ENCODE measurements at places on chromosomes 12 and 14. TPM values are rescaled to one million over a fixed set of nuclear protein-coding genes. Genes with fewer than 3 reads are reported as not detected.

GRIP1 gene
- total RNA-seq = 38.4 TPM

DNA sequence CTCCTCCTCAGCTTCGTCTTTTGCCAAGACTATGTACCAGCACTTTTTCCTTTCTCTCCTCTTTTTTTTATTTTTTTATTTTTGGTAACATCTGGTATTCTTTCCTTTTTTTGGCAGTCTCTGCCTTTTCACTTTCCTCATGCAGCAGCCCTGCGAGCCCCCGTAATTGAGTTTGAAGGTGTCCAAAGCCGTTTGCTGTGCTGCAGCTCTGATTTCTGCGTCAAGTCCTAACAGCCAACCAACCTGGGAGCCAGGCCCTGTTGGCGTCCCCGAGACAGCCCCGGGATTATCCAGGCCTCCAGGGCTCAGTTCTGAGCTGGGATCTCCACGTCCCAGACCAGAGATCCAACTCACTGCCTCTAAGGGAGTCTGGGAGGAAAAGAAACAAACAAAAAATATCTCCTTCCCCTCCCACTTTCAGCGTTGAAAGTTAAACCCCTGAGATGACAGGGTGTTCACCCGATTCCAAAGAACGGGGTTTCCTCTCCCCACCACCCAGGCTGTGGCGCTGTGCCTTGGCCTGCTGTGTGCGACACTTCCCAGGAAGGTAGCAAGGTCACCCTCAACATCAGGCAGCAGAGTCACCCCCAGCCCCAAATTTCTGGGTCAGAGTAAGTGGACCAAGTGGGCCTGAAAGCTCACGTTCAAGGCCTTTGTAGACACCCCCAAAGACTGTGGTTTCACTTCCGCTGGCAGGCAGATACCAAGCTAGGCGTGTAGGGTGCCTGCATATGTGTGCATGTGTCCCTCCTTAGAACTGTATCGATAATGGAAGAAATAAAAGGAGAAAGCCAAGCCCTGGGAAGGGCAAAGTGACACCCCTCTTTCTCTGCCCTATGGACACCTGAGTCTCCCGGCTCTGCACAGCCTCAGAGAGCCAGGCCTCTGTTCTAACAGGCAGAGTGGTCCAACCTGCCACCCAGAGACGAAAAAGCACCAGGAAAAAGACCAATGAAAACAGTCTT lies 11.1 kb downstream of the BCL11B start:
- no peak for DNase-seq

CCDC38 gene
- not detected for total RNA-seq

- no peak for DNase-seq
These were observed 867 bp downstream of the C12orf42 start for GRCh38 chr12:103494734-103495468.

EIF2S3B gene
- total RNA-seq = 0.96 TPM

ADAM20 gene
- 0.23 TPM for total RNA-seq

RFX4 gene
- total RNA-seq = 52.1 TPM

- no peak for DNase-seq
These were observed 190.7 kb downstream of the MON2 start for GRCh38 chr12:62657363-62657632.

- DNase-seq = no peak
These were observed 87.2 kb downstream of the DDX51 start for GRCh38 chr12:132056951-132057350.

DNA sequence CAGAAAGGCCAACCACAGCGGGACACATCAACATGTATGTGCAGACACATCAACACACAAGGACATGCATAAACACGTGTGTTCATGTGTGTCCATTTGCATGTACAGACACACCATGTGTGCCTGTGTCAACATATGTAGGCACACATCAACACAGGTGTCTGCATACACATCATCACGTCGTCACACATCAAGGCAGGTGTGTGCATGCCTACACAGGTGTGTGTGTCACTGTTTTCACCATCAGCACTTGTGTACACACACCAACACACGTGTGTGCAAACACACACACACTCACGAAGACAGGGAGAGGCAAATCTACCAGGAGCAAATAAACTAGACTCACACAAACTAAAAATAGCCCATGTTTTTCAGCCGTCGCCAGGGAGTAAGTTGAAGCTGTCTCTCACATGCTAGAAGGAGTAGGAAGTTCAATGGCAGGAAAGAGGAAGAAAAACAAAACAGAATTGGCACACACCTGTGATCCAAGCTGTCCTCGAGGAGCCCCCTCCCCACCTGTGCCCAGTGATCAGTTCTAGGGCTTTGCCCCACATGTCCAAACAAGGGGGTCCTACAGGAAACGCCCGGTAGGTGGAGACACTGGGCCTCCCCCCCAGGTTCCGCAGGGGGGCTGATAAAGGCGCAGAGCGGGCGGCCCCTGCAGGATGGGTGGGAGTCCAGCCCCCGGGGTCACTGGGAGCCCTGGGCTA lies 7.4 kb downstream of the SCARB1 start:
- no peak for DNase-seq

DNA sequence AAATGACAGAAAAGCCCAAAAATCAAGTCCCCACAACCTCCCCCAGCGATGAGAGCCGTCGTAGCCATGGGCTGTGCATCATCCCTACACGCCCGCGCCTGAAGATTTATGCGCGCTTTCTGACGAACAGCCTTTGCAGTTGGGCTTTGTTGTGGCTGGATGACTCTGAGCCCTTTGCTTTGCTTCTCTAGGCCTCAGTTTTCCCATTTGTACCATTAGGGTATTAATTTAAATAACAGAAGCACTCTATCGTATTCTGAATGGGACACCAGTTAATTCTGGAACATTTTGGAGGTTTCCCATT lies 24.2 kb downstream of the SFSWAP start:
- no peak for DNase-seq

NFE2 gene
- not detected for total RNA-seq

DNA sequence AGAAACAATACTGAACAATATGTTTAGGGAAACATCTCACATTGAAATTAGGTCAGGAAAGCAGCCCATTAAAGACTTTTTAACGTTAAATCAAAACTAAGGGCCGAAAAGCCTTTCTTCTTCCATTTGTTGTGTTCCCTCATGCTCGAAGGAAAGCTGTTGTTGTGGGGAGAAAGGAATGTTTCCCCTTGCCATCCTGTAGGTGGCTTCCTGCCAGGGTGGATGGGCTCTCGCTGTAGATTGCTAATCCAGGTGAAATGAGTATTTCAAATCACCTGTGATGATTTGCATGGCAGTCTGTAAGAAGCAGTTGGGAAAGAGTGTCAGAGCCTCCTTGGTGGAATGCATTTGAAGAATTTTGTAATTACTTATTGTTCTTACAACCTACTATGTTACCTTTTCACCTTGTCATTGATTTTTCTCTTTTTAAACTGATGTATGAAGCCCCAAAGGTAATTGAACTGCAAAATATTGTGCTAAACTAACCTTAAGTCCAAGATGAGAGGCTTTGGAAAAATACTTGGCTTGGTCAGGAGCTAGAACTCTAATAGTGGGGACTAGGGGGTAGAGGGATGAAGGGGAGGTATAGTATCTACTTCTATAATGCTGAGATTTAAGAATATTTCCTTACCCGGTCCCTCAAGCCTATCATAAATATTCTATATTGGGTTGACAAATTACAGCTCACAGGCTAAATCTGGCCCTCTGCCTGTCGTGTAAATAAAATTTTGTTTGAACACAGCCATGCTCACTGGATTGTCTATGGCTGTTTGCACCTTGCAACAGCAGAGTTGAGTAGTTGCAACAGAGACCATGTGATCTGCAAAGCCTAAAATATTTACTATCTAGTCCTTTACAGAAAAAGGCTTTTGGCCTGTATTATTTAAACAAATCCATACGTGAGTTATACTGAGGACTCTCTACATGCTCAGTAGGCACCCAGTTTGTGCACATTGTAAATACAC lies 7.7 kb upstream of the DCP1B start:
- no peak for DNase-seq

CATSPERB gene
- total RNA-seq = not detected

HOXC4 gene
- total RNA-seq = 5.6 TPM

- no peak for DNase-seq
These were observed 72.8 kb upstream of the ZDHHC17 start for GRCh38 chr12:76690921-76691700.

- DNase-seq = no peak
These were observed 312.3 kb upstream of the E2F7 start for GRCh38 chr12:77377622-77378021.

DNA sequence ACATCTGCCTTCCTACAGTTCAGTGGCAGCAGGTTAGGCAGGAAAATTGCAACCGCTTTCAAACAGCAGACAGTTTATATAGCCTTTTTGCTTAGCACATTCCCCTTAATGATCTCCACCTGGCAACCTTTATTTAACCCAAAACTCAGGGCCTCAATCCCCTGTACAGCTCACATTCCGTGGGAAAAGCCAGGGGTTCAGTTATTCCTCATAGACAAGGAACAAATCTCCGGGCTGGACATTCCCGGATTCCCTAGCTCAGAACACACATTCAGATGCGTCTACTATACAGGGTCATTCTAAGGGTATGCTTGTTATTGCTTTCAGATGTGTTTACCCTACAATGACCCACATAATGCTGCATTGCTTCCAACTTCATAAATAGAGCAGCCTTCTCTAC lies 73.8 kb upstream of the DCN start:
- no peak for DNase-seq

BEST3 gene
- total RNA-seq = not detected

- DNase-seq = no peak
These were observed 299.7 kb downstream of the BCAT1 start for GRCh38 chr12:24649209-24649608.

DNA sequence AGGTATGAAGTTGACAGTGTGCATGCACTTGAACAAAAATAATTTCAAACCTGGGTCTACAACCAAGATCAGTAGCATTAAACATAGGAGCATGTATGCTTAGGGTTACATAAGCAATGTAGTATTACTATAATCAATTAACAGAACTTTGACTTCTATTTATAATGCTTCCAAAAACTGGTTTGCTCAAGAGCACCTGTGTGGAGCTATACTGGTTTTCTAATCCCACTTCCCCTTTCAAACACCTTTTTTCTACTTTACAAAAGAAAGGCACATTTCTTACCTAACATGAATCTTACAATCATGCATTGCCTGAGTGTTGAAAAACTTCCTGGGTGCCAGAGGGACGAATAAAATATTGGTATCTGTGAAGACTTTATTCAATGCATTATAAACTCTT lies 72.7 kb downstream of the EFCAB11 start:
- no peak for DNase-seq

NEMF gene
- 71.0 TPM for total RNA-seq

- DNase-seq = no peak
These were observed 1.8 kb upstream of the FRS2 start for GRCh38 chr12:69468237-69469026.

DNA sequence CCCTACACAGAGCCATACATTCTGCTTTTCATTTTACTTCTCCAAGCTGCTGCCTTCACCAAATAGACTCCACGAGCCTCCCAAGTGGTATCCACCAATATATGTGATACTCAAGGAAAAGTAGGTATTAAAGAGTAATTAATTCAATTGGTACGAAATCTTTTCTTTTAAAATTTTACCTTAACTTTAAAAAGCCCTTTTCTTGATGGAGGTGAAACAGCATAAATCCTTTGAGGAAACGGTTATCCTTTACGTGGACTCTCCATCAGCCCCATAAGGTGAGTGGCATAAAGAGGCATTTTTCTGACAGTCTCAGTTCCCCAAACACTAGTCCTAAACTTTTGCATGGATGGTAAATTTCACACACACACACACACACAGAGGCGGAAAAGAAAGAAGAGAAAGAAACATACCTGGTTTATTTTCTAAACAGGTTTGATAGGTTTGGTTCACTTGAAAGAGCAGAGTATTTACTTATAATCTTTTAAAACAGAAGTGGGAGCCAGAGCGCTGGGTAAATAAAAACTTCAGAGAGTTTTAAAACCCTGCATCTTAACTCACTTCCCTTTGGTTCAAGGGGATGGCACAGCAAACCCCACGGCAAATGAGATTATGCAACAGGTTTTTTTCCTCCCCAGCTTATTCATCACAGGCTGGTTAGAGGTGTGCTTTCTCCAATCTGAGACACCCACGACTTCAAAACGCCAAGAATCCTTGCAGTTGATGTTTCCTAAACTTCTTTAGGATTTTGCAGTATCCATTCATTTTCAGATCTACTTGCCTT lies 1.9 kb downstream of the DUSP16 start:
- no peak for DNase-seq

KRT3 gene
- not detected for total RNA-seq

LRTM2 gene
- total RNA-seq = not detected

DNA sequence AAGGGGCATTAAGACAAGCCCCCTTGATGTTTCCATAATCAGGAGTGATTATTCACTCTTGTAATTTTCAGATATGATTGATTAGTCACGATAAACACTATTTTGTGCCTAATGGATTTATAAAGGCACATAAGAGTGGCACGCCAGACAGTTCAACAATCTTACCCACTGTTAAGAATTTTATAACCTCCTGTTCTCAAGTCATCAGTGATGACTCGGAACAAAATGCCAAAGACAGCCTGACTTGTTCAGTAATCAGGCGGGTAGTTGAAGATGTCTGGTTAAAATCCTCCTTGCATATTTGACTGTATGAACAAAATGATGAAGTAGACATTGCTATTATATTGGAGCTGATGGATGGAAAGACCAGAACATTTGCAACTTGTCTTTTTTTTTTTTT lies 212.1 kb upstream of the RMST start:
- DNase-seq = no peak

- no peak for DNase-seq
These were observed 23.4 kb downstream of the PLEKHG3 start for GRCh38 chr14:64727551-64728071.

GRCh38 chr12:80714055-80714454 lies 2.7 kb upstream of the MYF5 start:
- no peak for DNase-seq

GRCh38 chr12:91267039-91267438 lies 84.4 kb upstream of the DCN start:
- DNase-seq = no peak

KLRC2 gene
- total RNA-seq = not detected

DNA sequence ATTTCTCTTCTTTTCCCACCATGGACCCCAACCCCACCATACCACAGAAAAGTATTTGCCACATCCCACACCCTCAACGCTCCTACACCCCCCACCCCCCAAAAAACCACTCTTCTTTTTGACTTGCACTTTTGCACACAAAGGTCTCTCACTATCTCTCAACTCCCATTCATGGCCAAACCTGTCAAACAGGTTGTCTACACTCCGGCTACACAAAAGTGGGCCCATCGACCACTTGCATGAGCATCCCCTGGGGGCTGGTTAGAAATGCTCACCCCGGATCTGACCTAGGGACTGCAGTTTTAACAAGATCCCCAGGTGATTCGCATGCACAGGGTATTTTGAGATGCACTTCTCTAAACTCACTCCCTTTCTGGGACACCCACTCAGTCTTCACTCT lies 248.2 kb downstream of the DPF3 start:
- DNase-seq = no peak

ARL1 gene
- total RNA-seq = 53.3 TPM

ACSS3 gene
- 14.5 TPM for total RNA-seq
